ENCODE measurements at places on chromosomes 7 and 10.

DNA sequence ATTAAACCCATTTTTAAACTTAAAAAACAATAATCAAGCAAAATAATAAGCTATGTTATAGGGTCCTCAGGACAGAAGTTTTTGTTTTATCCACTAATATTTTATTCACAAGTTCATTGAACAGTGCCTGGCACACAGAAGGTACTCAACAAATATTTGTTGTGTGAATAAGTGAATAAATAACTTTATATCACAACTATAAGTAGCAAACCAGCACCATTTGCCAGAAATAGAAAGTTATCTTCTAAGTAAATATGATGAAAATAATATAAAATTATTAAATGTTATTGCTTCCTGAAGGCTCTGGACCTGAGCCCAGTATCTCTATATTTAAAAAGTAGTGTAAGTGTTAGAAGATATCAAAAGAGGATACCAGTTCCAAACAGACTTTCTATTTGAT lies 29.1 kb upstream of the SEPTIN7 start:
- DNase-seq, result no peak

DNA sequence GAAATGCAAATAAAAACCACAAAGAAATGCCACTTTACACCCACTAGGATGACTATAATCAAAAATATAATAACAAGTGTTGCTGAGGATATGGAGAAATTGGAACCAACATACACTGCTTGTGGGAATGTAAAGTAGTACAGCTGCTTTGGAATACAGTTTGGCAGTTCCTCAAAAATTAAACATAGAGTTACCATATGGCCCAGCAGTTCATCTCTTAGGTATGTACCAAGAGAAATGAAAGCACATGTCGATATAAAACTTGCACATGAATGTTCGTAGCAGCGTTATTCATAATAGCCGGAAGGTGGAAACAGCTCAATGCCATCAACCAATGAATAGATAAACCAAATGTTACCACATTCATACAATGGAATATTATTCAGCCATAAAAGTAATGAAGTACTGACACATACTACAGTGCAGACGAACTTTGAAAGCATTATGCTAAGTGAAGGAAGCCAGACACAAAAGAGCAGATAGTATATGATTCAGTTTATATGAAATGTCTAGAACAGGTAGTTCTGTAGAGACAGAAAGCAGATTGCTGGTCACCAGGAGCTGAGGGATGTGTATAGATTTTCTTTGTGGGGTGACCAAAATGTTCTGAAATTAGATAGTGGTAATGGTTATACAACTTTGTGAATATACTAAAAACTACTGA lies 12.4 kb downstream of the BCAP29 start:
- DNase-seq, result no peak

- no peak for DNase-seq
Observed at GRCh38 chr7:135772639-135773222, 24.1 kb upstream of the FAM180A start.

- no peak for DNase-seq
Observed at GRCh38 chr7:27616914-27617548, 45.7 kb downstream of the HIBADH start.

DNA sequence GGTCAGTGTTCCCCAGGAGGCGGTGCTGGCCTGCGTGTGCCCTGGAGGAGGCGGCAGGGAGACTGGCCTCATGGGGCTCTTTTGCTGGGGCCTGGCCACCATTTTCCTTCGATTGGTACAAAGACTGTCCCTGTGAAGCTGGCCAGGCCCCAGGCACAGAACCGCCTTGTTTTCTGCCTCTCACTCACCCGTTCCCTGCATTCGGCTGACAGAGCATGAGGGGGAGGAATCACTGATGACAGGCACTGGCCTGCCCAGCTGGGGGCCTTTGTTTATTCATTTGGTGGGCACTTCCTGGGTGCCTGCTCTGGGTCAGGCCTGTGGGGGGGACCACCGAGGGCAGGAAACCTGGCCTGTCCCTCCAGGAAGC lies 139.2 kb downstream of the FAM53B start:
- no peak for DNase-seq

DNA sequence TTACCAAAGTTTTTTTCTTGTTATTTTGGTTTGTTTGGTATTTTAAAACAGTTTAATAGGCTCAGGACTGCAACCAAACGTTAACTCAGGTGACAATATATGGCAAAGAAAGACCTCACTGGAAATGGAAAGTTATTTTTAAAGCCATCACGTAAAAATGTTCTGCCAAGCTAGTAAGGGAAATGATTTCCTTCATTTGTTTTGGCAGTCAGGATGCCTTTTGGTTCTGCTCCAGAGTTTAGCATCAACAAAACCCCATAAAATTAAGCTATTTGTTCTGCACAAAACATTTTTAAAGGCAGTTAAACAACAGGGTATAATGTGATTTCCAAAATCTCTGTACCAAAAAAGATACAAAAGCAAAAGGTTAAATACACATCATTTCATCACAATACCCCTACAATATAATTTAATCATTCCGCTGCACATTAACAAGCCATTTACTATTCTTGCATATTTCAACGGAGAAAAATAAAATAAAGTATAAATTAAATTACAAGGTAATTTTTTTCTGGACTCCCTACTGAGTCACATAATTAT lies 172.4 kb downstream of the SEMA3E start:
- no peak for DNase-seq

DNA sequence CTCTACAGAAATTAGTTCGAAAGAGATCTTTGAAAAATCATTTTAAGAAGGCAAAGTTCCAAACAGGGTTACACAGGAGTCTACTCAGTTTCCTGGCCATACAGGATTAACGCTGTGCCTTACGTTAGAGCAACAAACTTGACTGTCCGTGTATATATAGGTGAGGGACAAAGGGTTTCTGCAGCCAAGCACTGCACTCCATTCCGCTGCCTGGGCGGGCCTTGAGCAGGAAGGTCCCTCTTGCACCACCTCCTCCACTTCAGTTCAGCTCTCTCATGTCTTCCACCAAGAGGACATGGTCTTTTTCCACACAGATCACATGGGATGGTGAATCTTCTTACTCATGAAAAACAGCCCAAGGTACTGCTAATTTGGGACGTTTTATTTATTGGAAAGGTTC lies 43.2 kb downstream of the MCMBP start:
- no peak for DNase-seq

DNA sequence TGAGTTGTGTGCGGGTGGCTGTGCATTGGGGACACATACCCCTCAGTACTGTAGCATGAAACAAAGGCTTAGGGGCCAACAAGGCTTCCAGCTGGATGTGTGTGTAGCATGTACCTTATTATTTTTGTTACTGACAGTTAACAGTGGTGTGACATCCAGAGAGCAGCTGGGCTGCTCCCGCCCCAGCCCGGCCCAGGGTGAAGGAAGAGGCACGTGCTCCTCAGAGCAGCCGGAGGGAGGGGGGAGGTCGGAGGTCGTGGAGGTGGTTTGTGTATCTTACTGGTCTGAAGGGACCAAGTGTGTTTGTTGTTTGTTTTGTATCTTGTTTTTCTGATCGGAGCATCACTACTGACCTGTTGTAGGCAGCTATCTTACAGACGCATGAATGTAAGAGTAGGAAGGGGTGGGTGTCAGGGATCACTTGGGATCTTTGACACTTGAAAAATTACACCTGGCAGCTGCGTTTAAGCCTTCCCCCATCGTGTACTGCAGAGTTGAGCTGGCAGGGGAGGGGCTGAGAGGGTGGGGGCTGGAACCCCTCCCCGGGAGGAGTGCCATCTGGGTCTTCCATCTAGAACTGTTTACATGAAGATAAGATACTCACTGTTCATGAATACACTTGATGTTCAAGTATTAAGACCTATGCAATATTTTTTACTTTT lies 1.8 kb downstream of the DDIT4 start:
- DNase-seq, result no peak

DNA sequence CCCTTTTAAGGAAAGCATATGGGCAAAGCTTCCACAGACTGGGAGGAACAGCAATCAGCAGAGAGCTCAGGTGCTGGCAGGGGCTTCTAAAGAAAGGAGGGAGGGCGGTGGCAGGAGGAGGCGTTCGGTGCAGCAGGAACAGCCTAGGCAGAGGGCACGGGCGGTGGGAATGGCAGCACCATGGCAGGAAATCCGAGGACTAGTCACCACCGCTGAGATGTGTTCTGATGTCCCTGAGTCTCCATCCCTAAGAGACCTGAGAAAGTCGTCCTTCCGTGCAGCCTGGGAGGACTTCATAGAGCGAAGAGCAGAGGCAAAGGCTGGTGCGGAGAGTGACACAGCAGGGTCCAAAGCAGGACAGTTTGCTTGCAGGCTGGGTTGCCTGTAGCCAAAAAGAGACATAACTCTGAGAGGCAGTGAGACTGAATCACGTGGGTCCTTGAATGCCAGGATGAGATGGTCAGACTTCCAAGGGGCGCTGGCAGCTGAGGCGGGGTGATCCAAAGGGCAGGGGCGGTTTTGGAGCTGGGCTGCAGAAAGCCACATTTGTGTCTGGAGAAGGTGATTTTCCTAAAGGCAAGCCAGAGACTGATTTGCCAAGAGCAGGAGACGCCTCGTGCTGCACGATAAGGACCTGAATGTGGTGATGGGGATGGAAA lies 35.8 kb upstream of the GRID1 start:
- no peak for DNase-seq

- no peak for DNase-seq
Observed at GRCh38 chr10:50988792-50989191, 85.5 kb upstream of the PRKG1 start.

- no peak for DNase-seq
Observed at GRCh38 chr7:83952236-83952635, 242.4 kb downstream of the SEMA3A start.

DNA sequence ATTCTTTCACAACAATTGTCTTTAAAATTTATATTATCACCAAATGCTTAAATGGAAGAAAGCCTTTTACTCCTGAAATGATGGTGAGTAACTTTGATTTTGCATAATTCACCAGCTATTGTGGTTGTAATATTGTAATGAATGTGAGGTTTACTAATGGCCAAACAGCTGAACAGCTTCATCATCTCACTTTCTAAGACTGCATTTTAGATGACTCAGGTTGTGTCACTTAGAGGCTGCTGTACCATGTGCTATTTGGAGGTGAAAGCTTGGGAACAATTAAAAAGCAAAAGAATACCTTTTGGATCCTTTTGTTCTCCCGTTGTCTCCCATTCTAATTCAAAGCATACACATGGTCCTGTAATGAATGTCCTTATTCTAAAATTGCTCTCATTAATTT lies 604.0 kb upstream of the PFKP start:
- DNase-seq, result no peak

DNA sequence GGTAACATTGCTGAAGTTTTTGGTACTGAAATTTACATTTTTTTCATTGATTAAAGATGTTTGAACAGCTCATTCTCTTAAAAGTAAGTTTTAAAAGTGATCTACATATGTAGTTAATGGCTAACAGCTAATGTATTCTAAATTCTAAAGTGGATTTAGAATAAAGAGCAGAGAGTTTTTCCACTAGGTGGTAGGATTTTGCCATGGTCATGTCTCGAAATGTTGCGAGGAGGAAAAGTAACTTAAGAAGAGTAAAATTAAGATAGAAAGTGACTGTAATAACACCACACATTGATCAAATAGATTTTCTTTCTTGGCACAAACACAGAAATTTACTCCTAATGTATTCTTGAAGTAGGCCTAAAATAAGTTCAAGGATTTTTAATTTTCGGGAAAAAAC lies 19.8 kb downstream of the LSMEM1 start:
- no peak for DNase-seq

- no peak for DNase-seq
Observed at GRCh38 chr7:55110282-55110992, 91.6 kb downstream of the EGFR start.

DNA sequence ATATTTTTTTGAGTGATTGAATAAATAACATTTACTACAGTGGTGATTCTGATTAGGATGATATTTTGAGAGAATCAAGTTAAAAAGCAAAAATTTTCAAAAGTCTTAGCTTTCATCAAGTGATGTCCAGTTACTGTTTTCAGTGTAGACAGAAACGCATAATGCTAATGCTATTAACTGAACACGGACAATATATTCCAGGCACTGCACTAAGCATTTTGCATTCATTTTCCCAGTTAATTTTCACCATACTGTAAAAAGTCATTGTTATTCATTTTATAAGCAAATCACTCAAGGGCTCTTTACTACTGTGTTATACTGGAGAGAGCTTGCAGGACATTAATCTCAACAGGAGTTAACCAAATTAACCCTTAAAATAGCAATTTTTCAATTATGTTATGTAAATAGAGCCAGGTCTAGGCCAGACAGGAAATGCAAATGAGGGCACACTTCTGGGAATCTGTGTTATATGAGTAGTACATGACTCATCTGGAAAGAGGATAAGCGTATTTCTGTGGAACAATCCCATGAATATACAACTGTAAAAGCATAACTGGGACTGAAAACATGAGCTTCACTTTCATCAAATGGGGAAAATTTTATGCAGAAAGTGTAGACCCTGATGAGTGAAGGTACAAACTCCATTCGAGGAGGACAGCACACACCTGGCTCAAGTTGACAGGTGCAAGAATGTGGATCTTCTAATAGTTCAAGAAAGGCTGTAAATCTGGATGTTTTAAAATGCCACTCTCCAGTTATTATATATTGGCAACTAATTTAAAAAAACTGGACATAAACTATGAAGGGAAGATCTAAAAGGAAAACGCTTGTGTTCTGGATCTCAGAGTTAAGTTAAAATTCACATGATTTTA lies 75.4 kb downstream of the ANK3 start:
- no peak for DNase-seq

Data from naive B cell (primary cell).